Activated CD4-positive, alpha-beta T cell treated with anti-CD3 and anti-CD28 coated beads, Interleukin-2, amount 50 U/mL, for 4 hours (primary cell): ENCODE measurements at places on chromosomes 11 and 22.
A peak's percentile ranks its signal among the peaks of the same experiment; 100 is the strongest.

DNA sequence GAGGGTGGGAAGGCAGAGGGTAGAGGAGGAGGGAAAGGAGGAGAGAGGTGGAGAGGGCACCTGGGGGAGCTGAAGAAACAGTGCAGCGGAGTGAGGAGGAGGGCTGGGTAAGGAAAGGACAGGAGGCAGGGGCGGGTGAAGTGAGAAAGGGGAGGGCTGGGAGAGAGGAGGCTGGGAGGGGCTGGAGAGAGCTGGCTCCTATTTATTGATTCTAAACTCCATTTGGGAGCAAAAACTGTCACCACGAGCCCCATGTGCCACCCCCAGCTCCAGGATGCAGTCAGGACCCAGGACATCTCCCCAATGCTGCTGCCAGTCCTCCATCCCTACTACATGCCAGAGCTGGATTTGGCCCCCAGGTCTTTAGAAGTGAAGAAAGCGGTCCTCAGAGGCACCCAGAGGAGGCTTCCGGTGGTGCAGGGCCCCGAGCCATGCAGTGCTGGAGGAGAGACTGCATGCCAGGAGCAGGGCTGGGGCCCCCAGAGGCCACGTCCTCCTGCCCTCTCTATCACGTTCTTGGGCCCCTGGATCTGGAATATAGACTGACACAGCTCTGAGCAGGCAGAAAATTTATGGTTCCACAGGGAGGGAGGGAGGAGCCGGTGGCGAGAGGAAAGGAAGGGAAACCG is 53.7 kb downstream of the SLC22A12 start:
- no peak for DNase-seq

DNA sequence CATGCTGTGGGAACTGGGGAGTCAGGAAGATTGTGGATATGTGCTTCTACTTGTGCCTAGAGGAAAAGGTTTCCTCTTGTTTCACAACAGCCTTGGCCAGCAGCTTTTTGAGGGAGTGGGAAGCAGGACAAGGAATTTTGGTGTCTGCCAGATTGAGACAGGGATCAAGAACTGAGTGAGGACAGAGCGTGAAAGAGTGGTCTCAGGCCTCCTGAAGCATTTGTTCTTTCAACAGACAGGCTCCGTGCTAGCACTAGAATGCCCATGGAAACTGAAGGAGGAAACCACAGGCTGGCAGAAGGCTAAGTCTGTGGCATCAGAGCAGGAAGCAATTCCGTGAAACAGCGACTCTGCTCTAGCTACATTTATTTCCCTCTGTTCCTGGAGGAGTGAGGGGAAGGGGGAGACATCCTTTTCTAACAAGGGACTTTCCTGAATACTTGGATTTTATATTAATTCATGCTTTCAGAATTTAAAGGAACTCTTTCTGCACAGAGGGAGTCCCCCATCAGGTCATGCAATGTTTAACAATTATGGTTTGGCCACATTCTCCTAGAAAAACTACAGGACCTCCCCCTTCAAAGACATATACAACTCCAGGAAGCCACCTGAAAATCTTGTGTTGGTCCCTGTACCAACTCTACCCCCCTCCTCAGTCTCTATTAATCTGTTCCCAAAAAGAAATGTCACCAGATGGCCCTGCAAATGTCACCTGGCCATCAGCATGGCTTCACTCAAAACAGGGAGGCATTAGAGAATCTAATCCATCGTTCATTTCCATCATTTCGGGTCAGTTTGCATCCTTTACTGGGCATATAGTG is 96.1 kb downstream of the SYT9 start:
- no peak for DNase-seq

GRCh38 chr11:126707498-126707897 is 293.1 kb downstream of the KIRREL3 start:
- no peak for DNase-seq

DNA sequence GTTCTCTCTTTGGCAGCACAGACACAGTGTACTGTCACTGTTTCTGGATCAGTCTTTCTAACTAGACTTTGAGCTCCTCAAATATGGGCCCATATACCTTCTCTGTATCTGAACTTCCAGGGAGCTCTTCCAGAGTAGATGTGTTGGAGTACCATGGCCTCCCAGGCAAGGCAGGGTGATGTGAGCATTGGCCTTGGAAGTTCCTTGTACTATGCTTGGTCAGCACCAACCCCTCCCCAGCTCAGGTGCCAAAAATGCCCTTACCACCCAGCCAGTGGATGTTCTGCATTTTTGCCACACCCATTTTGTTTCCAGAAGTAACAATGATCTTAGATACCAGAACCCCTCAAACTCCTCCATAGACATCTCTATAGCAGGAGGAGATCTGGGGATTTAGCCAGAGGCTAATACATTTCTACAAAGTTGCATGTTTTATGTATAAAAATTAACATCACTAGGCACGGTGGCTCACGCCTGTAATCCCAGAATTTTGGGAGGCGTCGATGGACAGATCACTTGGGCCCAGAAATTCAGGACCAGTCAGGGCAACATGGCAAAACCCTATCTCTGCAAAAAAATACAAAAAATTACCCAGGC is 132.7 kb downstream of the CCDC81 start:
- DNase-seq: no peak

DNA sequence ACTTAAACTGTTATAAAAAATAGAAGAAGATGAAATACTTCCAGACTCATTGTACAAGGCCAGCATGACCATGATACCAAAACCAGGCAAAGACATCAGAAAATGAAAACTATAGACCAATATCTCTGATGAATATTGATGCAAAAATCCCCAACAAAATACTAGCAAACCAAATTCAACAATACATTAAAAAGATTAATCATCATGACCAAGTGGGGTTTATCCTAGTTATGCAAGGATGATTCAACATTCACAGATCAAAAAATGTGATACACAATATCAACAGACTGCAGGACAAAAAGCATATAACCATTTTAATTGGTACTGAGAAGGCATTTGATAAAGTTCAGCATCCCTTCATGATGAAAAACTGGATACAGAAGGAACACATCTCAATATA is 824.5 kb upstream of the RAG2 start:
- no peak for DNase-seq

- no peak for DNase-seq
Observed at GRCh38 chr11:78386215-78386941, 31.2 kb downstream of the GAB2 start.

DNA sequence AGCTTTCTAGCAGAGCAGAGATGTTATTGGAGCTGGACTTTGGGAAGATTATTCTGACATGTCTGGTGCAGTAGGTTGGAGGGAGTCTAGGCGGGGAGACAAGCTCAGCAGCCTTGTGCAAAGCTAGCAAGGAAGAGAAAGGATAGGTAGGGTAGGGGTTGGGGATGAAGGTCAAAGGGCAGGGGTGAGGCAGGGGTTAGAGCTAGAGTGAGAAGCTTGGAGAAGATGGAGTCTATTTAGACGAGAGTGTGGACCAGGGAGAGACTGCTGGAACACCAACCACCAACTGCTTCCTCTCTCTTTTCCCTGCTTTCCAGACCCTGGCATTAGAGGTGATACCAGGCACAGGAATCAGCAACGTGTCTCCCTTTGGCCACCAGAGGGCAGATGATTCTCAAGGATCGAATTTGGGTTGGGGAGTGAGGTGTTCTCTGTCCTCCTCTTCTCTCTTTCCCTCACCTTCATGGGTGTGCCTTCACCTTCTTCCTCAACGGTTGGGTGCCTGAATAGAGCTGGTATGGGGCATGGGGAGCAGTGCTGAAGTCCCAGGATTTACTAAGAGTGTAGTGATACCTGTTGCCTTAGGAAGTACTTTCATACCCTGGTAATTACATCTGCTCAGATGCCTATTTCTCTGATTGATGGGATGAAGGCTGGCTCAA is 1.8 kb upstream of the MARK2 start:
- peak; percentile 71 for DNase-seq

DNA sequence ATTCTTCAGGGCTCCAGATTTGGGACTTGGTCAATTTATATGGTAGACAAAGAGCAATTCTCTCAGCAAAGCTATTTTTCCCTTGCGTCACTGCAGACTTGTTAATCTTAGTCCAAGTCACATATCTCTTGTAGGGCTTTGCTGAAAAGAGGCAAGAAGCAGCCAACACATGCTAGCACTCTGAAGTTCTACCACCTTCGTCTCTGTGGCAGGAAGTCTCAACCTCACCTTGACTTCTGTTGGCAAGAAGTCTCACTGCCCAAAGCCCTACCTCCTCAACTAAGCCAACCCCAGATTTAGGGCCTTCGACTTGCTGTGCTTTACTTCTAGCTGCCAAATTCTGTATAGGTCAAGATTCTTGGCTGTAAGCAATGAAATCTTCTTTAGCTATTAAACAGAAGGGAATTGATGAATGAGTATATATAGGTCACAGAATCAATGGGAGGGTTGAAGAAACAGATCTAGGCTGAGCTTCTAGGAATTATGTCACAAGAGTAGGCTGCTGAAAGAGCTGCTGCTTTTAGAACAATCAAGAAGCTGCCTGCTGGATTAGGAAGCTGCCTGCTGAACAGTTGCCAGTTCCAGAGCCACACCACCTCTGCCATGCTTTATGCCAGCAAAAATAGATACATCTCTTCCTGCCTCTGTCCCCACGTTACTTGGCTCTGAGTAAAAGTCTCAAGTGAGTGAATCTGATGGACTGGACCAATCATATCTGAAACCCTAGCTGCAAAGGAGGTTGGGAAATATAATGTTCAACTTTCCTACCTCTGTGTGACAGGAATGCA is 17.6 kb upstream of the NCR3LG1 start:
- no peak for DNase-seq

- DNase-seq: no peak
Observed at GRCh38 chr11:111469200-111469599, 43.0 kb downstream of the BTG4 start.

DNA sequence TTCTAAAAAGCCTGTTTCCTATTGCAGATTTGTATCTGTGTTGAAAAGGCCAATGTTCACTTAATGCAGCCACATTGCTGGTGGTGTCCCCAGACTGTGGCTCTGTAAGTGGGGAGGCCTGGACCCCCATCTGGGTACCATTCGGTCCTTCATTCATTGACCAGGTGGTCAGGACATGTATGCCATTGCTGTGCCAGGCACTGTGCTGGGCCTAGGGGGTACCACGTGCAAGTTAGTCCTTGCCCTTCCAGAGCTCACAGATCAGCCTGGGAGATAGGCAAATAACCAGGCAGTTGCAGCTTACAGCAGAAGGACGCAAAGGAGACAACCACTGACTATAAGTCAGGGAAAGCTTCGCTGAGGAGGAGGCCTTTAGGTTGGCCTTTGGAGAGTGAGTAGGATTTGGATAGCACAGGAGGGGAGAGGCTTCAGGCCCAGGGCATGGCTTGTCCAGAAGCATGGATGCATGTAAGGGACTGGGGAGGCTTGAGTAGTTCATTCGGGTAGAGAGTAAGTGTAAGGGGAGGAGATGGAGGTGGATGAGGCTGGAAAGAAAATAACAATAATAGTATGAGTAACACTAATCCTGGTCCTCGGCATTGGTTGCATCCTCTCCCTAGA is 5.0 kb downstream of the PRDM11 start:
- no peak for DNase-seq

GRCh38 chr22:26656891-26657851 is at the start of gene MIAT:
Gene MIAT (plus strand): TSS chr22:26657588.
- DNase-seq: peak; percentile 62

DNA sequence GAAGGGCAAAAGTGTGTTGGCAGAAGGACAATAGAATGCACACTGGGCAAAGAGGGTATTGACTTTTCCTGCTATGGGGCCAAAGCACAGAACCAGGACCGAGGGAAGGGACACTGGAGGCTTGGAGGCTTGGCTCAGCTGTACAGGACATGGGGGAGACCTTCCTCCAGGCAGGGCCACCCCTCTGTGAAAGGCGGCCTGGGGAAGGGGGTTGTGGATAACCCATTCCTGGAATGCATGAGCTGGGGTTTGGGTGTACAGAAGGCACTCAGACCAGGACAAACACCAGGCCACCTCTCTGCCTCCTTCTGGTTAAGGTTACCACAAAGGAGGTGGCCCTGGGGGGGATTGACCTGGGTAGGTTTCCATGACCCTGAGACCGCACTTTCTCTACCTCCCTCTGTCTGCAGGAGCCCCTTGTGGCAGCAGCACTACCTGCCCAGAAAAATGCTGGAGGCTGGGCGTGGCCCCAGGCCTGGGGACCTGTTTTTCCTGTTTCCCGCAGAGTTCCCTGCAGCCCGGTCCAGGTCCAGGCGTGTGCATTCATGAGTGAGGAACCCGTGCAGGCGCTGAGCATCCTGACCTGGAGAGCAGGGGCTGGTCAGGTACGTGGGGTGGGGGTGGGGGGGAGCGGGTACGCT is 9.6 kb downstream of the P2RY2 start:
- DNase-seq: no peak

DNA sequence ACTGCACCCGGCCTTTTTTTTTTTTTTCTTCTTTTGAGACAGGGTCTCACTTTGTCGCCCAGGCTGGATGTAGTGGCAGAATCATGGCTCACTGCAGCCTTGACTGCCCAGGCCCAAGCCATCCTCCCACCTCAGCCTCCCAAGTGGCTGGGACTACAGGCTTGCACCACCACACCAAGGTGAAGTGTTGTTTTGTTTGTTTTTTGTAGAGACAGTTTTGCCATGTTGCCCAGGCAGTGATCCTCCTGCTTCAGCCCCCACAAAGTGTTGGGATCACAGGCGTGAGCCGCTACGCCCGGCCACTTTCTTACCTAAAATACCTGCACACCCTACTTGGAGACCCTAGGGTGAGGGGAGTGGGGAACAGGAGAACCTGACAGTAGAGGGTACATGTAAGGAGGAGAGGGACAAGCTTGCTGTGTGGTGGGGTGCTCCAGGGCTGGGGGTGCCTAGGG is 4.5 kb upstream of the AIFM3 start:
- DNase-seq: no peak

GRCh38 chr11:16791191-16791961 is 52.9 kb downstream of the C11orf58 start:
- DNase-seq: no peak

DNA sequence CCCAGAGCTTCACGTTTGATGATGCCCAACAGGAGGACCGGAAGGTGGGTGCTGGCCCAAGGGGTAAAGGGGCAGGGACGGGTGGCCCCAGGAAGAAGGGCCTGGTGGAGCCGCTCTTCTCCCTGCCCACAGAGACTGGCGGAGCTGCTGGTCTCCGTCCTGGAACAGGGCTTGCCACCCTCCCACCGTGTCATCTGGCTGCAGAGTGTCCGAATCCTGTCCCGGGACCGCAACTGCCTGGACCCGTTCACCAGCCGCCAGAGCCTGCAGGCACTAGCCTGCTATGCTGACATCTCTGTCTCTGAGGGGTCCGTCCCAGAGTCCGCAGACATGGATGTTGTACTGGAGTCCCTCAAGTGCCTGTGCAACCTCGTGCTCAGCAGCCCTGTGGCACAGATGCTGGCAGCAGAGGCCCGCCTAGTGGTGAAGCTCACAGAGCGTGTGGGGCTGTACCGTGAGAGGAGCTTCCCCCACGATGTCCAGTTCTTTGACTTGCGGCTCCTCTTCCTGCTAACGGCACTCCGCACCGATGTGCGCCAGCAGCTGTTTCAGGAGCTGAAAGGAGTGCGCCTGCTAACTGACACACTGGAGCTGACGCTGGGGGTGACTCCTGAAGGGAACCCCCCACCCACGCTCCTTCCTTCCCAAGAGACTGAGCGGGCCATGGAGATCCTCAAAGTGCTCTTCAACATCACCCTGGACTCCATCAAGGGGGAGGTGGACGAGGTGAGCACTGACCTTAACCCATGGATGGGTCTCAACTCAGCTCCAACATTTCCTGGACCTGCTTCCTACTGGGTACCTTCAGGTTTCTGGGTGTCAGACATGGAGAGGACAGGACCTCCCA is 2.0 kb downstream of the RIC8A start:
- no peak for DNase-seq
